Activated gamma-delta T cell treated with anti-CD3 and anti-CD28 coated beads, Interleukin-2, amount 50 U/mL, for 16 hours (primary cell): ENCODE measurements at places on chromosomes 16 and 17.

- no peak for DNase-seq
Measured at GRCh38 chr16:1791943-1792812, 1.3 kb downstream of the IGFALS start.

DNA sequence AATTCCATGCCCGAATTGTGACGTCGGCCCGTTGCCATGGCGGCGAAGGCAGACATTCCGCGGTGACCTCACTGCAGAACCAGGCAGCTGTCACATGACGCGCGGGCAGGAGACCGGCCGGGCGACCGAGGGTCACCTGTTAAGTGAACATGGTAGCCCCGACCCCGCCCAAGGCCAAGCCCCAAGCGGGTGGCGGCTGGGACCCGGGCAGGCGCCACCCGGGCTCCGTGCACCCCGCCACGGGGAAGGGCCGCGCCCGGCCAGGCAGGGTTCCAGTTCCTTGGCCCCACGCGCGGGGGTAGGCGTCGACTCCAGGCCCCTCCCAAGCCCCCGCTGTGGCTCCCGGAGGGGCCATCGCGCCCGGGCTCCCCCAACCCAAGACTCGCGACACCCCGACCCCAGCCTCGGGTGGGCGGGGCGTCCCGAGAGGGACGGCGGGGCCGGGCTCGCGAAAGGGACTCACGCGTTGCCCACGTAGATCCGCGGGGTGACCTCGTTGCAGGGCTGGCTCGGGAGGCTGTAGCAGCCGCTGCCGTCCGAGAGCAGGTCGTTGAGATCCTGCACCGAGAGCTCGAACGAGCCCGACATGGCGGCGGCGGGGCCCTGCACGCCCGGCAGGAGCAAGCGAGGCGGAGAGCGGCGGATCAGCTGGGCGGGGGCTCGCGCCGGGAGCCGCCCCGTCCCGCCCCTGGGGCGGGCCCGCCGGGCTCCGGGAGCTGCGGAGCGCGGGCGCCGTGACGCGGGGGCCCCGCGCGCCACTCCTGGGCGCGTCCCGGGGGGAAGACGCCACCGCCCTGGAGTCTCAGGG is at the start of gene DUSP3:
DUSP3 (minus strand) TSS at position 641 of the 808 bp plus-strand sequence; CDS start at position 588, 53 bp downstream.
- DNase-seq, result peak; percentile 50

DNA sequence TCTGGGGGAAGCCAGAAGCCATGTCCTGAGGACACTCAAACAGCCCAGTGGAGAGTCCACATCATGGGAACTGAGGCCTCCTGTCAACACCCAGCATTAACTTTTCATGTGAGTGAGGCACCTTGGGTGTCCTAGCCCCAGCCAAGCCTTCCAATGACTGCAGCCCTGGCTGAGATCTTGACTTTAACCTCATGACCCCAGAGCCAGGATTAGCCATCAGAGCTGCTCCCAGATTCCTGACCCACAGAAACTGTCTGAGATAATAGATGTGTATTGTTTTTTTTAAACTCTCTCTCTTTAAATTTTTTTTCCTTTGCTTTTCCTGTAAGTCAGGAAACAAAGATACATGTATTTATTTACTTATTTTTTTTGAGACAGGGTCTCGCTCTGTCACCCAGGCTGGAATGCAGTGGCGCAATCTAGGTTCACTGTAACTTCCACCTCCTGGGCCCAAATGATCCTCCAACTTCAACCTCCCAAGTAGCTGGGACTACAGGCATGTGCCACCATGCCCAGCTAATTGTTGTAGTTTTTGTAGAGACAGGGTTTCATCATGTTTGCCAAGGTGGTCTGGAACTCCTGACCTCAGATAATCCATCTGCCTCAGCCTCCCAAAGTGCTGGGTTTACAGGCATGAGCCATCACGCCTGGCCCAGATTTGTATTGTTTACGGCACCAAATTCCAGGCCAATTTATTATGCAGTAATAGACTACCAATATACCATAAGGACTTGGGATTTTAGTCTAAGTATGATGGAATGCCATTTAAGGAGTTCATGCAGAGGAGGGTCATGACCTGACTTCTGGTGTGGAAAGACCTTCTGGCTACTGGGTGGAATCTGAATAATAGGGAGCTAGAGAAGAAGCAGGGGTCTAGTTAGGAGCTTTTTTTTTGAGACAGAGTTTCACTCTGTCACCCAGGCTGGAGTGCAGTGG is 14.0 kb upstream of the TMEM94 start:
- no peak for DNase-seq

GRCh38 chr16:74888888-74889287 is 96.0 kb downstream of the WDR59 start:
- no peak for DNase-seq

- no peak for DNase-seq
Measured at GRCh38 chr17:45747911-45748310, 36.2 kb upstream of the CRHR1 start.

- DNase-seq, result no peak
Measured at GRCh38 chr16:12426122-12426521, 377.6 kb downstream of the CPPED1 start.

GRCh38 chr16:65314627-65315008 is 192.8 kb upstream of the CDH11 start:
- DNase-seq, result no peak

DNA sequence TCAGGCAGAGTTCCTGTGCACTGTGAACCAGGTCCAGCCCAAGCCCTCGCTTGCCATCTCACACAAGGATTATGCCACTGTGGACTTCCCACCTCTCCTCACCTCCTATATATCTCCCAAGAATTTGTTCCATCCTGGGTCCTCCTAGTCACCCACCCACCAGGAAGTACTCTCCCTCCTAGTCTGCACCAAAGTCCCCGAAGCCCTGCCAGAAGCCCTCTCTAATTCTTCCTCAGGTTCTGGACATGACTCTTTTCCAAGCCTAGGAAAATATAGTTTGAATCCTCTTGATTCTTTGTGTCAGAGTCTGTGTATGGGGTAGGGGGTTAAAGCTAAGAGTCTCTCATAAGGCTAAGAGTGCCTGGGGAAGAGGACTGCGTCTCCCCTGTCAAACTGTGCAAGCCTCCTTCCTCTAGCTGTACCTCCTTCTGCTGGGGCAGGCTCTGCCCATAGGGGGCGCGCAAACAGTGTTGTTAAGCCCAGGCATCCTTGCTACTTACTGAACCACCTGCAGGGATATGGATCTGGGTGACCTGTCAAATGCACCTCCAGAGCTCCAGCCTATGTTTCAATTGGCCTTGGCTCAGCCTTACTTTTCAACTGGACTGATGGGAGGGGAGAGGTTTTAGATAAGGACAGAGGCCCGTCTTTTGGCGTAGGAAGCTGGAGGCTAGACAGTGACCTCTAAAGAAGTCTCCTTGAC is 16.6 kb upstream of the DLX4 start:
- peak; percentile 69 for DNase-seq
